ENCODE measurements at places on chromosomes 1 and 21.

DNA sequence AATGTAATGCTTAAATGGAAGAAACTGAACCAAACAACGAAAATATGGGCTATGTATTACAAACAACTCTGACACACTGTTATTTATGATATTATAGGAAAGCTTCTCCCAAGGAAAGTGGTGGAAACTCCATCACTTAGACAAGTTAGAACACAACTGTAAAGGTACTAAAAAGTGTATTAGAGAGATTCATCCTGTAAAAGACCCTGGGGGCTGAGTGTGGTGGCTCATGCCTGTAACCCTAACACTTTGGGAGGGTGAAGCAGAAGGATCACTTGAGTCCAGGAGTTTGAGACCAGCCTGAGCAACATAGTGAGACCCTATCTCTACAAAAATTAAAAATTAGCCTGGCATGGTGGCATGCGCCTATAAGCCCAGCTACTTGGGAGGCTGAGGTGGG lies 7.4 kb upstream of the UBE4B start:
- DNase-seq, result no peak

DNA sequence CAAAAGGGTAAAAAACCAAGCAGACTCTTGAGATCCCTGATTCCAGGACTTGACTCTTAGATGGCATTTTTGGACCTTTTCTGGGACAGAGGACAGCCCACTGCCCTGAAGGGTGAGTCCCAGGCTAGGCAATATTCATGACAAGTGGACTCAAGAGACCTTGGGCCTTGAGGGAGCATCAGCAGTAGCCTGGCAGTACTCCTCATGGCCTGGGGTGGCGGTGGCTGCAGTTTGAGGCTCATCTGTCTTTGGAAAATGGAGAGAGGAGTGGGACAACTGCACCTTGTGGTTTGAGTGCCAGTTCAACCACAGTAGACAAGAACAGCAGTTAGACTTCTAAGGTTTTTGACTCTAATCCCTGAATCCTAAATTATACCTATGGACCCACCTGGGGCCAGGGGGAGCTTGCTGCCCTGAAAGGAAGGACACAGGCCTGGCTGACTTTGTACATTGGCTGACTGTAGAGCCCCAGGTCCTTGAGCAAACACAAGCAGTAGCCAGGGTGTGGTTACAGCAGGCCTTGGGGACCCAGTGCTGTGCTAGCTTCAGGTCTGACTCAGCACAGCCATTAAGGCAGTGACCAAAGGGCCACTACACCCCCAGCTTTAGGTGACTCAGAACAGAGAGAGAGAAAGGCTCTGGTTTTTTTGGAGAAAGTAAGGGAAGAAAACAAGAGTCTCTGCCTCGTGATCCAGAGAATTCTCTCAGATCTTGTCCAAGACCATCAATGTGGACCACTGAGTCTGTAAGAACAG lies 1023.2 kb downstream of the KCNT2 start:
- DNase-seq, result no peak

DNA sequence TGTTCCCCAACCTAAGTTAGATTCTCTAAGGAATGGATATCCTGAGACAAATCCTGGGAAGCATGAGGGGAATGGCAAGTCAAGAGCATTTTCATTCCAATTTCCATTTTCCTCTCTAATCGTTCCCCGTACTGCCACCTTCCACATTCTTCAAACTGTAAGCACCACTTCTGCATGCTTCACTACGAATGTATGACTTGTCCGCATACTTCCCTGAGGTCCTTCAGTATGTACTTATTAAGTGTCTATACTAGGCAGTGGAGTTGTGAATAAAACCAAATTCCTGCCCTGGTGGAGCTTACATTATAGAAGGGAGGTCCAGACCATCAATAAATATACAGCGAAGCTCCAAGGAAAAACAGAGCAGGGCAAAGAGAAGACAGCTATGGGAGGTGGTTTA lies 154.8 kb downstream of the GREM2 start:
- DNase-seq, result no peak

DNA sequence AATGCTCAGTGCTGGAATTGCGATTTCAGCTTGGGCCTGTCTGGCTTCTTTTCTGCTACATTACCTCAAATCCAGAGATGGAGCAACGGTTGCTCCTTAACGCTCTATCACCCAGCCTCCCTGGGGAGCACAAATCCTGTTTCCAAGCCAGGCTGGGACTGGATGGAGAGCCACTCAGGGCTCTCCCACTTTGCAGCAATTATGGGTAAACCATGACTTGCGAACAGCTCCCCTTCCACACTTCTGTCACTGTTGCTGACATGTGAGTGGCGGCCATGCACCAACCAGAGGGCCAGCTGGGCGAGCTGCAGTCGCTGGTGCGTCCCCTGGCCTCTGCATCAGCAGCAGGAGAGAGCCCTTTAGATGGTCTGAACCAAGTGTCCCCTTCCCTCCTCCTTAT lies 65.1 kb upstream of the RAB4A start:
- no peak for DNase-seq

DNA sequence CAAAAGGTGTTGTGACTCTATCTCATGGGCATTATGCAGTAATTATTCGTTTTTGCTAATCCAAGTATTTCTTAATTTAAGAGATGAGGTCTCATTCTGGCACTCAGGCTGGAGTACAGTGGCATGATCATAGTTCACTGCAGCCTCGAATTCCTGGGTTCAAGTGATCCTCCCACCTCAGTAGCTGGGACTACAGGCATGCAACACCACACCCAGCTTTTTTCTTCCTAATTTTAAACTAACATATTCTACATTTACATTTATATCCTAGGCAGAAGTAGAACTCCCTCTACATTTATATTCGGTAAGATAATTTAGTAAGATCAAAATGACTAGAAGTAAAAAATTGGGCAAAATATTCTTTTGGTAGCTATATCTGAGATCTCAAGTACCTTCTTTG lies 50.5 kb upstream of the RBM34 start:
- DNase-seq, result no peak

- DNase-seq, result peak; percentile 26
Observed at GRCh38 chr1:183609313-183609712, 19.1 kb upstream of the NCF2 start.

GRCh38 chr1:82197606-82198005 lies 396.9 kb downstream of the ADGRL2 start:
- DNase-seq, result no peak

GRCh38 chr1:226650236-226650841 lies 88.7 kb downstream of the ITPKB start:
- no peak for DNase-seq

- DNase-seq, result peak; percentile 22
Observed at GRCh38 chr1:158087320-158087927, 93.3 kb upstream of the CD1D start.

DNA sequence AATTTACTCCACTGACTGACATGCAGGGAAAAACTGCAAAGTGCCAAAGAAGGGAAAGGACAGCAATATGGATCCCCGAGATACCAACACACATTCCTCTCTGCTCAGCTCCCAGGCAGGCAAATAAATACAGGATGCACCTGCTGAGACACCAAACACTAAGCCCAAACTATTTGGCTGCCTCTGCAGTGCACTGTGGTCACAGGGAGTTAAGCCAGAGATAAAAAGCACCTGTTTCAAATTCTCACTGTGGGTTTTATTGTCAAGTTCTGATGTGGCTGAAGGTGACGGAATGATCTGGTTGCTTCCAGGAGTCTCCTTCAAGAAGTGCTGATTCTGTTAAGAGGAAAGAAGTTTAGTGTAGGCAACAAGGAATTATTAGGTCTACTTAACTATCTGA lies 17.7 kb downstream of the TEX38 start:
- no peak for DNase-seq

DNA sequence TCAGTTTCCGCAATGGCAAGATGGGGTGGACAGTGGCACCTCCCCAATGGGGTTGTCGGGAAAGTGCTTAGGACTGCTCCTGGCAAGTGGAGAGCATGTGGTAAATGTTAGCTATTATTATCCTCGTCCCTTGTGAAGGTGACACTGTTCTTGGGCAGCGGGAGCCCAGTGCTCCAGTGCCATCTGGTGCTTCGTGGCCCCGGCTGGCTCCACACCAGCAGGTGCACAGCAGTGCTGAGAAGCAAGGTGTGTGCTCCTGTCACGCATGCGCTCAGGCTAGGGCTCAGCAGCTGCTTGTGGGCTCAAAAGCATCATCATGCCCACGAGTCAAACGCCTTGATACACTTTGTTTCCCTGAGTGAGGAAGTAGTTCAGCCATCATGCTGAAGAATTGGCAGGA lies 24.9 kb upstream of the KCNC4 start:
- no peak for DNase-seq

DNA sequence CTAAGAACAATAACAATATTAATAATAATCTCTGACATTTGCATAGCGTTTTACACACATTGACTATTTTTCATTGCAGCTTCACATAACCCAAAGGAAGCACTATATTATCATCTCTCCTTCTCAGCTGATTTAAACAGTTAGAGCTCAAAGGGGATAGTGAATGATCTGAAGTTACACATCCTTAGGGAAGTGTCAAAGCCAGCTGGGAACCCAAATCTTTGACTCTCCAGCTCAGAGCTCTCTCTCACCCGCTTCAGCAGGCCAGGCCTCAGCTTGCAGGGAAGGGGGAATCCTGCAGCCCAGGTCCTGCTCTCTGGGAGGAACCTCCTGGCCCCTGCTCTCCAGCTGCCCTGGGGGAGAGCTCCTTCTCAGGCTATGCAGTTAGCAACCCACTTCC lies 26.3 kb downstream of the PLEKHA6 start:
- DNase-seq, result no peak

DNA sequence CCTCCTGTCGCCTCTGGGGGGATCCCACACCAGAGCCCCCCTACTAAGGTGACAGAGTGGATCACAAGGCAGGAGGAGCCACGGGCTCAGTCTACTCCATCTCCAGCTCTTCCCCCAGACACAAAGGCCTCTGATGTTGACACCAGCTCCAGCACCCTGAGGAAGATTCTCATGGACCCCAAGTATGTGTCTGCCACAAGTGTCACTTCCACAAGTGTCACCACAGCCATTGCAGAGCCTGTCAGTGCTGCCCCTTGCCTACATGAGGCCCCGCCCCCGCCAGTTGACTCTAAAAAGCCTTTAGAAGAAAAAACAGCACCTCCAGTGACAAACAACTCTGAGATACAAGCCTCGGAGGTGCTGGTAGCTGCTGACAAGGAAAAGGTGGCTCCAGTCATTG lies 42.2 kb downstream of the ZBTB17 start:
- no peak for DNase-seq

GRCh38 chr1:156076609-156077429 lies 5.4 kb downstream of the MEX3A start:
- DNase-seq, result no peak

- DNase-seq, result no peak
Observed at GRCh38 chr1:207088701-207089626, at the start of gene C4BPB. Gene C4BPB (plus strand): TSS chr1:207088860. CDS start chr1:207089532, 672 bp downstream.

DNA sequence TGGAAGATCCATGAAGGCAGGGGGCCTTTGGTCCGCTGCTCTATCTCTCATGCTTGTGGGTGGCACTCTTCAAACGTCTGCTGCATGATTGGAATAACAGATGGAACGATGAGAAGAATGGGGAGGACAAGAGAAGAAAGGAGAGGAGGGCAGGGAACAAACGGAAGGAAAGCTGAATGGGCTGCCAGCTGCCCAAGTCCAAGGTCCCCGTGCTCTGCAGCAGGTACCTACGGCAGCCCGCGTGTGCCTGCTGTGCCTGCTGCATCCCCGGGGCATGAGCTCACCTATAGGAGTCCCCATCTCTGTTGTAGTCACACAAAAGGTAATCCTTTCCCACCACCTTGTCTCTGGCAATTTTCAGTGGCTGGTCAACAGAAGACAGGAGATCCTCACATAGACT lies 73.1 kb downstream of the SLC66A1 start:
- no peak for DNase-seq

DNA sequence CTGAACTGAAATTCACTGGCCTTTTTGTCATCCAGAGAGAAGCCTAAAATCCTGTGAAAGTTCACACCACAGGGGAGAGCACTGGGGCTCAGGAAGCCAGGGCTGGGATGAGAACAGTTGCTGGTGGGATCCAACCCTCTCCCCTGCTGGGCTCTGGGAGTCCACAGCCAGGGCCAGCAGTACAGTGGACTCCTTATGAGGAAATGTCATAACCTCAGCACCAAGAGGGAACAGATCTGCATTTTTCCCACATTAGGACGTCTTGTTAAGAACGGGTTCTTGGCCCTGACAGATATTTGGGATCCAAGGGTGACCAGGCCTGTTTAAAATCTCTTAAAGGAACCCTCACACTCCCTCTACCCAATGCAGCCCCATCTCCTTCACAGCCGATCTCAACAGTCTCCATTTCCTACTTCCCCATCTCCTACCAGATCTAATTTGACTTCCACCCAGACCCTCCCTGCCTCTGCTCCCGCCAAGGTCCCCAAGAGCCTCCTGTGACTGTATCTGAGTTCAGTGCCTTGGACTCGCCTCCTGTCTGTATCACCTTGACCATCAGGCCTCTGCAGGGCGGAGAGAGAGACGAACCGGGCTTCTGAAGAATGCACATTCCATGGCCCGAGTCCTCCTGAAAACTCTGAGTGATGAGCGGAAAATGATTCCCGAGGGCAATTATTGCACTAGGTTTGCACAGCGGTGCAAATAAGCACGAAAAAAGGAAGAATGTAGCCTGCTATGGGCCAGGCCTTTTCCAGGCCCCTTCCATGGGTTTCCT lies 159.9 kb downstream of the TRABD2B start:
- no peak for DNase-seq
